Dorsolateral prefrontal cortex (tissue), 122 donors: ENCODE measurements at places on chromosomes 11 and 22.
A peak's percentile ranks its signal among the peaks of the same experiment; 100 is the strongest.

- DNase-seq: no peak
These were observed 25.0 kb downstream of the FADS3 start for GRCh38 chr11:61866231-61866957.

- no peak for DNase-seq
These were observed at the start of gene TMEM151A for GRCh38 chr11:66291706-66292542. Gene TMEM151A (plus strand): TSS chr11:66291894. CDS start chr11:66292014, 120 bp downstream.

GRCh38 chr22:20380486-20380885 is 13.5 kb upstream of the ZNF74 start:
- DNase-seq: no peak

- DNase-seq: no peak
These were observed 25.1 kb downstream of the DBX1 start for GRCh38 chr11:20134991-20135736.

- DNase-seq: no peak
These were observed 301.2 kb downstream of the AASDHPPT start for GRCh38 chr11:106378513-106379179.

DNA sequence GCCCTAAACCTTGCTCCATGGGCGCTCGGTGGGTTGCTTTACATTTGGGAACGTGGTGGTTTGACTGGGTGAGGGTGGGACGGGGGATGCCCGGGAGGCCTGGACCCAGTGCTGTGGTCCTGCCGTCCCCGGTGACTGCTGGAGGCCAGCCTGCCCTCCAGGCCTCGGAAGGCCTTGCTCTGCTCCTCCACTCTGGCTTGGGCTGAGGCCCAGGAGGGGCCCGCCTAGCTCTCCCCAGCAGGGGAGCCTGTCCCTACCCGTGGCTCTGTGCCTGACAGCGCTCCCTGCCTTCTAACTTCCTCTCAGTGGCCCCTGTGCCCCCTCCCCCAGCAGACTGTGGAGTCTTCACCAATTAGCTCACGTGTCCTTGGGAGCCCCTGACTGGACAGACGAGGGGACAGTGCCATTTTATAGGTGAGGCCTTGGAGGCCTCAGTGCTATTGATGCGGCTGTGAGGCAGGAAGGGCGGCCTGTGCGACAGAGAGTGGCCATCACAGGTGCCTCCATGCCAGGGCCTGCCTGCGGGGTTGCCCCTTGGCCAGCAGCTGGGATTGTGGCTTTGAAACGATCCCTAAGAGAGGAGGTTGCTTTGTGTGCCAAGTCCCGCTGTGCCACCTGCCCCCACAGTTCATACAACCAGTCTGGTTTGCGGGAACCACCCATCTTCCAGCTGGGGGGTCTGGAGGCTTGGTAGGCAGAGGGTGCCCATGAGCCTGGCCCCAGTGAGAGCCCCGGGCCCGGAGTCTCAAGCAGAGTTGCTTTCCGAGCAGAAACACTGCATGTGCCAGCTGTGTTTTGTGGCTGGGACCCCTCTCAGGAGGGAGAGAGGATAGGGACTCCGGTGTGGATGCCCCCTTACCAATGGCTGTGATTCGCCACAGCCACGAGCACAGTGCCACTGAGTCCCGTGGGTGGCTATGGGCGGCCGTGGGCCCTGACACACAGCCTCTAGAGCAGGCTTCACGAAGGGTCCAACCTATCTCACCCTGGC is 17.7 kb downstream of the TPCN2 start:
- DNase-seq: no peak

DNA sequence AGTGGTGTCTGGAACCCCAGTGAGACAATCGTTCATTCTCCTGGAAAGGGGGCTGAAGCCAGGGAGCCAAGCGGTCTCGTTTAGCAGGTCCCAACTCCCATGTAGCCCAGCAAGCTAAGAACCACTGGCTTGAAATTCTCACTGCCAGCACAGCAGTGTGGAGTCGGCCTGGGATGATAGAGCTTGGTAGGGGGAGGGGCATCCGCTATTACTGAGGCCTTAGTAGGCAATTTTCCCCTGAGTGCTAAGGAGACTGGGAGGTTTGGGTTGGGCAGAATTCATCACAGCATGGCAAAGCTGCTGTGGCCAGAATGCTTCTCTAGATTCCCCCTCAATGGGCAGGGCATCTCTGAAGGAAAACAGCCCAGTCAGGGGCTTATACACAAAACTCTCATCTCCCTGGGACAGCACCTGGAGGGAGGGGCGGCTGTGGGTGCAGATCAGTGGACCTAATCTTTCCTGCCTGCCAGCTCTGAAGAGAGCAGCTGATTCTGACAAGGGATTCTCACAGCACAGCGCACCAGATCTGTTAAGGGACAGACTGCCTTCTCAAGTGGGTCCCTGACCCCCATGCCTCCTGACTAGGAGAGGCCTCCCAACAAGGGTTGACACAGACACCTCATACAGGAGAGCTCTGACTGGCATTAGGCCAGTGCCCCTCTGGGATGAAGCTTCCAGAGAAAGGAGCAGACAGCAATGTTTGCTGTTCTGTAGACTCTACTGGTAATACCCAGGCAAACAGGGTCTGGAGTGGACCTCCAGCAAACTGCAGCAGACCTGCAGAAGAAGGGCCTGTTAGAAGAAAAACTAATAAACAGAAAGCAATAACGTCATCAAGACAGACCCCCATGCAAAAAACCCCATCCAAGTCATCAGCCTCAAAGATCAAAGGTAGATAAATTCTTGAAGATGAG is 14.8 kb downstream of the OR52M1 start:
- DNase-seq: no peak

DNA sequence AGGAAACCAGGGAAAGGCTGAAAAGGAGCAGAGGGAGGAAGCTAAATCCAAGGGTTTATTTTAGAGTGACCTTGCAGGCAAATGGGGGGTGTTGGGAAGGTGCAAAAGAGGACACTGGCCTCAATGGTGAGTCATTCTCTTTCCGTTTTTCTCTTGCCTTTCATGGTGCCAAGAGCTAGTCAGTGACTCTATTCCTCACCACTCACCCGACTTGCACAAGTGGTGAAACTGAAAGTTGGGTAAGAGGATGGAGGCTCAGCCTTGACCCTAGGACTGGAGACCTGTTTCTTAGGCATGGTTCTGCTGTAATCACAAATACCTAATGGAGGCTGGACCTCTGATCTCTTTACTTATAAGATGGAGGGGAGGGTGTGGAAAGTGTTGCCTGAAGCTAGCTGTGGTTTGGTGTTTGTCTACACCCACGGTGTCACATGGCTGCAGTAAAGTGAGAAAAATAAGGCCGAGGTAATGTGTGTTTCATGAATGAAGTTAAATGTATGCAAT is 67.3 kb upstream of the CREB3L1 start:
- no peak for DNase-seq

- no peak for DNase-seq
These were observed 13.5 kb downstream of the RBM7 start for GRCh38 chr11:114413958-114414357.

DNA sequence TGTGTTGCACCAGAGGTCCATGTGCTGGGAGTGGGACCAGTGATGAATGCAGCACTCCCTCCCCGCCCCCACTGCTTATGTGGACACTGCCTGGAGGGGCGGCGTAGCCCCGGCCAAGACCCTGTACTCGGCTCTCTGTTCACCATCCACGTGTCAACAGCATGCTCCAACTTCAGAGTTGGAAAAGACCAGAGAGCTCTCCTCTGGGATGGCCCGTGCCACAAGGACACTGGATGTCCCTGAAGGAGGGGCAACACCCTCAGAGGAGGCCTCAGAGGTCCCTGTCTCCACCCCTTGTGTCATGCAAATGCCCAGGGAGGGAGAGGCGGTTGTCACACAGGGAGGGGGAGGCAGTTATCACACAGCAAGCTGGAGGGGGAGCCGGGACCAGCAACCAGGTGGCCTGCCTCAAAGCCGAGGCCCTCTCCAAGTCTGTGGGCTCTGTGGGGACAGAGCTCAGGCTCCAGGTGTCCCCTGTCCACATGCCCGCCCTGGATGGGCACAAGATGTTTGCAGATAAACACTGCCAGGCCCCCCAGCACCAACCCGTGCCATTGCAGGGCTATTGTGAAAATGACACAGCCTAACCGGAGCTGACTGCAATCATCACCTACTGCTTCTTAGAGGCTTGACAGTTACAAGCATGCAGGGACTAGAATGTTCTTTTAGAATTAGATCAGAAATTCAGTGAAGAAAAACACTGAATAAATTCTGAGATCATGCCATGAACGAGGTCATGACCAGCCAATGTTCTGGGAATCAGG is 121.1 kb downstream of the PHF21B start:
- DNase-seq: no peak

- DNase-seq: peak; percentile 33
These were observed at the start of gene IFITM10 for GRCh38 chr11:1750481-1750839. Gene IFITM10 (minus strand): TSS chr11:1750595. CDS start chr11:1750442, 153 bp downstream.
